ENCODE measurements at places on chromosomes 3 and 15.

DNA sequence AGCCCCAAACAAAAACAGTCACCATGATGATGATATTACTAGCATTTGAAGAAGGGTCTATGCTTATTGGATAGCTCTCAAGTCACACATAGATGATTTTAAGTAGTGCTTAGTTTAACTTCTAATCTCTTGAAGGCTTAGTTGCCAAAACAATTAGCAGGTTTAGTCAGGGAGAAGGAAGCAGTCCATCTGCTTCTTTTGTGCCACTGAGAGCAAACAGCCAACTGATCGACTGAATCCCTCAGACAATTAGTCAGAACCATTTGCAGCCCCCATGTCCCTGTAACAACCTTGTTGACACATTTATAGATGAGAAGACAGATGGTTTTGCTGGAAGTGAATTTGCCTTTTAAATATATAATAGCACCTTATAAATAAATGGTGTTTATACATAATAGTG lies 585.1 kb upstream of the SUCLG2 start:
- no peak for DNase-seq

GRCh38 chr15:56343879-56344278 lies 21.3 kb upstream of the TEX9 start:
- DNase-seq: no peak

DNA sequence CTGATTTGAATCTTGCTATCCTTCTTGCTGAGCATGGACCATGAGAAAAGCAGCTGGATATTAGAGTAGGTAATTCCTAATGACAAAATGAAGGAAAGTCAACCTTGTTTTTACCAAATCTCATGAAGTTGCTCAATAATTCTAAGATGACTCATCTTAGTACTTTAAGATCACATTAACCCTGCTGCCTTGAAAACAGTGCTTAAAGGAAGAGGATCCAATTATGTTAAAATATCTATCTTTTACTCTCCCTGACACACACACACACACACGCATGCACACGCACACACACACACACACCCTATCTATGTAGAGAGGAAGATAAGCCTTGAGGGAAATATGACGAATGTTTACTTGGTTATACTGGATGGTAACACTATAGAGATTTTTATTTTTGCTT lies 16.0 kb upstream of the MYO1E start:
- no peak for DNase-seq

GRCh38 chr3:58222161-58222724 lies 11.5 kb upstream of the DNASE1L3 start:
- DNase-seq: no peak

- no peak for DNase-seq
Measured at GRCh38 chr3:47825590-47825989, 22.7 kb downstream of the DHX30 start.

DNA sequence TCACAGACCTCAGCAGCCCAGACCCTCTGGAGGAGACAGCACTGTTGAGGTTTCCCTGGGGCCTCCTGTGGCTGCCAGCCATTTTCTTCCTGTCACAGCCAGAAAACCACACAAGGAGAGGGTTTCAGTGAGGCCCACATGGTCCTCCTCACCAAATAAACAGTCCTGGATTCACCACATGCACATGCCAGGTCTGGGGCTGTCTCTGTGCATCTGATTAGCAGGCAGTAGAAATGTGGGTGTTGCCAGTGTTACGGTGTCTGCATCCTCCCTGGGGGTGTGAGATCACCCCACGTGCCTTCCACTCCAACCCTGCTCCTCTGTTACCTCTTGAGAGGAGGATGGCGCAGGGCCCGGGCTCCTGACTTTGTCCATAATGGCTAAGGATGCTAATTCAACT lies 140.4 kb downstream of the CHDH start:
- DNase-seq: no peak

Measured in SK-N-MC (cell line).